ENCODE measurements at places on chromosomes 7 and 10.

DNA sequence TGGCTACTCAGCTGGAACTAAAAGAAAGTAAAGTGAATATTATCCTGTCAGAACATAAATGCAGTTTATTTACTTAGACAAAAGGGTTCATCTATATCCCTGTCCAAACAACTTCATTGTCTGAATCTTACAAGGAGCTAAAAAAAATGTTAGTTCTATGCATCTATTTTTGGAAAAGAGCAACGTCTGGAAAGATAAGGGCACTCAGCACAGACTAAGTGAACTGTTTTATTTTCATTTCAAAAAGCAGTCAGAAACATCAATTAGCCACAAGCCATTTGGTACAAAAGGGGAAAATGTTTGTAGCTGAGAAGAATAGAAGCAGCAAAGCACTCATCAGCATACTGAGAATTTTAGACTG is 245.5 kb downstream of the FOXP2 start:
- DNase-seq: no peak

DNA sequence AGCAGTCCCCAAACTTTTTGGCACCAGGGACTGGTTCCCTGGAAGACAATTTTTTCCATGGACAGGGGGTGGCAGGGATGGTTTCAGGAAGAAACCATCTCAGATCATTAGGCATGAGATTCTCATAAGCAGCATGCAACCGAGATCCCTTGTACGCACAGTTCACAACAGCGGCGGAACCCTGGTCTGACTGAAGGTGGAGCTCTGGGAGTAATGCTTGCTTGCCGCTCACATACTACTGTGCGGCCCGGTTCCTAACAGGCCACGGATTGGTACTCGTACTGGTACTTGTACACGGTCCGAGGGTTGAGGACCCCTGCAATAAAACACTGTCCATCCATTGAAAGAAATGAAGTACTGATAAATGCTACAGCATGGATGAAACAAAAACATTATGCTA is 32.8 kb downstream of the MKRN1 start:
- no peak for DNase-seq

- DNase-seq: no peak
Observed at GRCh38 chr10:44047361-44047760, 337.5 kb downstream of the CXCL12 start.

DNA sequence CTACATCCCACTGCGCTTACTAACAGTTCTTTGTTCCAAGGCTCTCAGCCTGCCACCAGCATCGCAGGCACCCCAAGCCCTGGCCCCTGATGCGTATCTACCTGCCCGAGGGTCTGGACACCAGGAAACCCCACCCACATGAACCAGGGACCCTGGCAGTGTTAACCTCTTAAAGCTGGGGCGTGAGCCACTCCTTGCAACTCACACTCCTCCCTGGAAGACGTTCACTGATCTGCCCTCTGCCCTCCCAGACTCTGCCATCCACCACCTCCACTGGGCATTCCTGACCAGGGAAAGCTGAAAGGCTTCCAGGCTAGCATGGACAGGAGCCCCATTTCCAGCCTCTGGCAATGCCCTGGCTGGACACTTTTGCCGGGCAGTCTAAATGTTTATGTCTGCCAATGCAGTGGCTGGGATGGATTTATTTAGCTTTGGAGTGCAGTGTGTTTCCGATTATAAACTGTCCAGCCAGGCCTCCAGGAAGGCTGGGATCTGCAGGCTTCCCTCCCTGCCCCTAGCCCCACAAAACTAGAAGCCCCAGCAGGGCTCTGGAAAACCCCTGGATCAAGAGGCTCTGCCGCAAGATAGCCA is 117.5 kb downstream of the NEURL1 start:
- no peak for DNase-seq

GRCh38 chr10:55137063-55137462 is 336.0 kb upstream of the PCDH15 start:
- no peak for DNase-seq

- DNase-seq: no peak
Observed at GRCh38 chr10:3660753-3661152, 124.3 kb downstream of the KLF6 start.

GRCh38 chr10:68402276-68402675 is 4.8 kb downstream of the RUFY2 start:
- no peak for DNase-seq

- DNase-seq: no peak
Observed at GRCh38 chr10:115951242-115951641, 321.8 kb downstream of the GFRA1 start.

All from NCI-H2107 (cell line).